CD4-positive, alpha-beta T cell treated with Interleukin-6 at 100 ng/mL for 8 hours (primary cell): ENCODE measurements at places on chromosomes 4 and X.

DNA sequence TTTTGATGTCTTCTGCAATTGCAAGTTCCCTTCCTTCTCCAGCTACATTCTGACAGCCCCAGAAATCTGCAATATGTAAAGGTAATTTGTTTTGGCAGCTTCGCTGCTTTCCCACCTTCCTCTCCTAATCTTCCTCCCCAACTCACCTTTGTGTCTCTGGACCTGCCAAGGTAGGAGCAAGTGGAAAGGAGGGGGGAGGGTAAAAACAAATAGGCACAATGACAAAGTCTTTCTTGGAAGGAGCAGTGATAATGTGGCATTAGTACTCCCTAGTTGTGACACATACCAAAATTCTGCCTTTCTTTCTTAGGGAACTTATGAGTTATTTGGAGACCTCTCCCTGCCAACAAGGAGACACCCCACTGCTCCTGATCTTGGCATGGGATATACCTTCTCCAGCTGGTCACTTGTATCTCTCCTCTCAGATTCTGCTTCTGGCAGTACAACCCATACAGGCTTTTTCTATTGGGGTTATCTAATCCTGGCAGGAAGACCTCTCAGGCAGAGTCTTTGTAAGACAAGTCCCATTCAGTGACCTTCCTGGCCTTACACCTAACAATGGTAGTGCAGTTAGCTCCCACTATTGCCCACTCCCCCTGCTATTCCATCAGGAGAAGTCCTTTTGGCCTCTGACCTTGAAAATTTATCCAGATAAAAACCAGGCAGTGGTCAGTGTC lies 24.2 kb downstream of the F8 start:
- DNase-seq = no peak

GRCh38 chr4:105343146-105343931 lies 130.5 kb downstream of the PPA2 start:
- DNase-seq = no peak

DNA sequence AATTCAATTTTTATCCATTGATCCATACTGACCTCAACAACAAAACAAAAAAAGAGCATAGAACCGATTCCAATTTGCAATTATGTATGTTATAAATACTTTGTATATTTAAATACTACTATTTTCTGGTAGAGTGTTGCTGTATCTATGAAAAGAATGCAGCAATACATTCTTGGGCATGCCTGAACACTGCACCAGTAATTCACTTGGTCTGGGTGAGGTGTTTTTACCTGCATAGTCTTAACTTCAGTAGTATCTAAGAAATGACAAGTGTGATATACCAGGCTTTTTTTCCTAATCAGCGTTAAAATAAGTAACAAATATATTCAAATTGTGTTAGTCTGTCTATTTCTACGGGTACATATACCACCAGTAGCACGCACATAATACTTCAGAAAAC lies 120.2 kb downstream of the KLHL13 start:
- DNase-seq = no peak

DNA sequence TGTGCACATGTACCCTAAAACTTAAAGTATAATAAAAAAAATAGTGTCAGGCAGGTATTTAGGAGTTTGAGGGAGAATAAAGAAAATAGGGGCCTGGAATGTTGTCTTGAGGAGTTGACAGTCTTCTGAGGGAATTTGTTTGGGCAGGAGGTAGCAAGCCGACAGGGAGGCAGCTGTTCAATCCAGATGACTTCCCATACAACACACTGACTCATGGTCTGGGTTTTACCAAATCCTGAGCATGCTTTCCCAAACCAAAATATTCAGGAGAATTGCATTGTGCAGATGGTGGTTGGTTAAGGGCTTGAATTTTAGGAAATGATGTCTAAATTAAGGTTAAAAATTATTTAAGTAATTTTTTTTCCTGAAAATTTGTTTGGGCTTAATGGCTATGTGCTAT lies 430.0 kb downstream of the INPP4B start:
- DNase-seq = no peak

DNA sequence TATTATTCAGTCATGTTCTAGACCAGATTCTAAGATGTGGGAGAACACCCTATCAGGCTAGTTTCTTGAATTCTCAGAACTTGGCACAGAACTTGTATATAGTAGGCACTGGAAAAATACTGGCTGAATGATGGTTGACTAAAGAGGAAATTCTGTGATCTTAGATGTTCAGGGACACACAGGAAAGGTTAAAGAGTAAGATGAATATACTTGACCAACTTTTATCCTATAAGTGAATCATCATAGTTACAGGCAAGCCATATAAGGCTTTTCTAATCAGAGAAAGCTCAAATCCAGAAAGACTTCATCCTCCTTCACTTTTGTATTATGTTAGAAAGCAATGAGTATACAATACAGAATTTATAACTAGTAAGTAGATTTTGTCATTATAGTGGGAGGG lies 53.8 kb downstream of the SEPTIN11 start:
- DNase-seq = no peak

DNA sequence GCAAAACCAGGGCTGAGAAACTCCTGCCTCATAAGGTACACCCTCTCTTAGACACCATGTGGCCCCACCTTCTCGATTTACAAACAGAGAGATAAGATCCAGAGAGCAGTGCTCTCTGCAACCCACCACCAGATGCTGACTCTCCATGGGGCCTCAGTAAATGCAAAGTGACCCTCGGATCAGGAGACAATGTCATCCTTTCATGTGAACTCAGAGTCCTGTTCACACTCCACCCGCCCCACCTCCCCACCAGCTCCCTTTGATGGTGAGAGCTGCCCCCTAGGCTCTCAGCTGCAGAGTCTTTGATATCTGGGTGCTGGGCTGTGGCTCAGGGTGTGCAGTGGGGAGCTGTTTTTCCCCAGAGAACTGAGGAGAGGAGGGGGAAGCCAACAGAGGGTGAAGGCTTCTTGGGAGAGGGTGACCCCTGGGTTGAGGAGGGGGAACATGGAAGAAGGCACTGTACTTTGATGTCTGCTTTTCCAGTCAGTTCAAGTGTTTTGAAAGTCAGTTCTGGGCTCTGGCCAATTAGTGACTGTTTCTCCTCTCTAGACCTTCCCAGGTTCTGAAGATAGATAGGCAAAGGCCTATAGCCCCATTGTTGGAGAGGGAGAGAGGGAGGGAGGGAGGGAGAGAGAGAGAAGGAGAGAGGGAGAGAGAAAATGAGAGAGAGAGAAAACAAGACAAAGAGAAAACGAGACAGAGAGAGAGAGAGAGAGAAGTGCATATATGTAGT lies 88.2 kb downstream of the SCD5 start:
- no peak for DNase-seq

GRCh38 chr4:145709843-145710242 lies 29.9 kb downstream of the C4orf51 start:
- DNase-seq = no peak

- DNase-seq = no peak
Measured at GRCh38 chrX:13463608-13464007, 105.8 kb upstream of the EGFL6 start.

DNA sequence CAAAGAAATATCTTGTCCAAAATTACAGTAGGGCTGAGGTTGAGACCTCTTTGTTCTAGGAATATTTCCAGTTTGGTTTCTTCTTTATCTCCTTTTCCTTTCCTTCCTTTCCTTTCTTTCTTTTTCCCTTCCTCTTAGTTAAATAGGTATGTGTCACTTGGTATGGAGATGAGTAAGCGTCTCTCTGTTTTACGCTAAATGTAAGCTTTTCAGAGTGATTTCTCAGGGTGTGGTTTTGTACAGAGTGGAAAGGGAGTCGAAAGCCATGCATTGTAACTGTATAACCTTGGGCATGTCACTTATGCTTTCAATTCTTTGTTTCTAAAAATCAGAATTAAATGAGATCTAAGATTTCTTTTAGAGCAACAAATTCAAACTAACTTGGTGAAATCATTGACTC lies 54.8 kb downstream of the TLL1 start:
- DNase-seq = no peak

GRCh38 chr4:159143687-159144086 lies 40.8 kb downstream of the RAPGEF2 start:
- DNase-seq = no peak

DNA sequence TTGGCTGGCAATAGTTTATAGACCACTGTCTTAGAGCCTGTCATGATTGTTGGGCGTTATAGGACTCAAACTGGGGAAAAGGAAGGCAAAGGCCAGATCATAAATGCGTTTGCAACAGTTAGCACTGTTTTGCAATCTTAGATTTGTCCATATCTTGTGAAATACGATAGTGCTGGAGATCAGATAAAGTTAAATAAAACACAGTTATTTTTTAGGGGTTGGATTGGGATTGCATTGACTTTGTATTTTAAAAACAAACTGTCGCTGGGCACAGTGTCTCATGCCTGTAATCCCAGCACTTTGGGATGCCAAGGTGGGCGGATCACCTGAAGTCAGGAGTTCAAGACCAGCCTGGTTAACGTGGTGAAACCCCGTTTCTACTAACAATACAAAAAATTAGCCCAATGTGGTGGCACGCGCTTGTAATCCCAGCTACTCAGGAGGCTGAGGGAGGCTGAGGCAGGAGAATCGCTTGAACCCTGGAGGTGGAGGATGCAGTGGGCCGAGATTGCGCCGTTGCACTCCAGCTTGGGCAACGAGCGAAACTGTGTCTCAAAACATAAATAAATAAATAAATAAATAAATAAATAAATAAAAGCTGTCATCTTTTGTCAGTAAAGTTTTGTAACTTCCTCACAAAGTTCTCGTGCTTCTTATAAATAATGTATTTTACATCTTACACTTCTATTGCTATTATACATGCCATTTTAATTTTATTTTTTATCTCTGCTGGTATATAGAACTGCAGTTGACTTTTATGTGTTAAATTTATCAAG lies 117.2 kb downstream of the KDM6A start:
- no peak for DNase-seq
